ENCODE measurements at places on chromosomes 5 and 9. TPM values are rescaled to one million over a fixed set of nuclear protein-coding genes. Genes with fewer than 3 reads are reported as not detected.

The CCDC183 gene
- 4.8 TPM for polyA plus RNA-seq

The ZDHHC11 gene
- polyA plus RNA-seq, result 3.7 TPM

The FIBCD1 gene
- 0.78 TPM for polyA plus RNA-seq

The PCDHA8 gene
- polyA plus RNA-seq, result 0.22 TPM

The KLF4 gene
- 9.1 TPM for polyA plus RNA-seq

The MEGF10 gene
- 7.4 TPM for polyA plus RNA-seq

The ADAMTS2 gene
- 2.2 TPM for polyA plus RNA-seq

The TMEM141 gene
- 182 TPM for polyA plus RNA-seq

The FUT7 gene
- not detected for polyA plus RNA-seq

The RASEF gene
- polyA plus RNA-seq, result 3.4 TPM

The OTP gene
- 9.6 TPM for polyA plus RNA-seq

The PDE6A gene
- polyA plus RNA-seq, result 1.5 TPM

The PCDHAC1 gene
- polyA plus RNA-seq, result 0.81 TPM

The MTX3 gene
- polyA plus RNA-seq, result 1.9 TPM

The ALAD gene
- polyA plus RNA-seq, result 46.2 TPM

The CDH10 gene
- 1.9 TPM for polyA plus RNA-seq

The FCN2 gene
- polyA plus RNA-seq, result not detected

The CNOT8 gene
- 41.0 TPM for polyA plus RNA-seq

The C9 gene
- not detected for polyA plus RNA-seq

The CTXN3 gene
- polyA plus RNA-seq, result 3.0 TPM

The KCNV2 gene
- polyA plus RNA-seq, result not detected

The SIMC1 gene
- polyA plus RNA-seq, result 13.6 TPM

The IGFBPL1 gene
- 218 TPM for polyA plus RNA-seq

The HCN1 gene
- 3.0 TPM for polyA plus RNA-seq

The PTPDC1 gene
- 10.2 TPM for polyA plus RNA-seq

The PCDHA4 gene
- polyA plus RNA-seq, result 25.6 TPM

The LRRTM2 gene
- polyA plus RNA-seq, result 2.8 TPM

The LCN15 gene
- 32.6 TPM for polyA plus RNA-seq

The SLC6A7 gene
- 4.1 TPM for polyA plus RNA-seq

The GNAQ gene
- polyA plus RNA-seq, result 32.0 TPM

The MOCS2 gene
- polyA plus RNA-seq, result 31.6 TPM

The QRFP gene
- polyA plus RNA-seq, result not detected

The RORB gene
- polyA plus RNA-seq, result 4.1 TPM

The GPR150 gene
- 1.4 TPM for polyA plus RNA-seq

The EEIG1 gene
- 78.8 TPM for polyA plus RNA-seq

The NR2F1-AS1 gene
- polyA plus RNA-seq, result 35.2 TPM

The IL31RA gene
- polyA plus RNA-seq, result not detected

The ANKRD20A1 gene
- polyA plus RNA-seq, result not detected

The ARHGEF39 gene
- 11.6 TPM for polyA plus RNA-seq

The SLC25A51 gene
- 11.5 TPM for polyA plus RNA-seq

The SNCAIP gene
- polyA plus RNA-seq, result 42.2 TPM

The CSF1R gene
- 13.2 TPM for polyA plus RNA-seq

The SARDH gene
- 4.7 TPM for polyA plus RNA-seq

The ARID3C gene
- polyA plus RNA-seq, result not detected

The OR1Q1 gene
- polyA plus RNA-seq, result not detected

The FOXD4L4 gene
- polyA plus RNA-seq, result not detected

The SLC25A2 gene
- polyA plus RNA-seq, result not detected

The SLC46A2 gene
- not detected for polyA plus RNA-seq

The PCDHGA6 gene
- polyA plus RNA-seq, result 2.4 TPM

The TMEM174 gene
- not detected for polyA plus RNA-seq

The GPR21 gene
- not detected for polyA plus RNA-seq
